ENCODE measurements at places on chromosomes 11 and 22.

DNA sequence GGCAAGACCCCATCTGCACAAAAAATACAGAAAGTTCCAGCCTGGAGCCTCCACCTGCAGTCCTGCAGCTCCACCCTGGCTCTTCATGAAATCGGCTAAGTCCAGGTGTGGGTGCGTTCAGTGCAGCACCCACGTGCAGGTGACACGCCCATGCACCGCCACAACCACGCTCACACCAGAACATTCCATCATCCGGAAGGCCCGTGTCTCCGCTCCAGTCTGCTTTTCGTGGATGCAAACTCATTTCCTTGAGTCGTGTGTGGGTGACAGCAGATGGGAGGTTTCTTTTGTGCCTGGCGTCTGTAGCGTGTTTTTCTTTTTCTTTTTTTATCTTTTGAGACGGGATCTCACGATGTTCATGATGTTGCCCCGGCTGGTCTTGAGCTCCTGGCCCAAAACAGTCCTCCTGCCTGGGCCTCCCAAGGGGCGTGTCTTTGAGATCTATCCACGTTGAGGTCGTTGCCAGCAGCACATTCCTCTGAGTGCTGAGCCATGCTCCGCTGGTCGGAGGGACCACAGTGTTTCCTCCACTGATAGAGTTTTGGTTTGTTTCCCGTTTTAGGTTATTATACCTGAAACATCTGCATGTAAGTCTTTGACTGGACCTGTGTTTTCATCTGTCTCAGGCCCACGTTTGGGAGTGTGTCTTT lies 7.2 kb downstream of the PTDSS2 start:
- no peak for DNase-seq

DNA sequence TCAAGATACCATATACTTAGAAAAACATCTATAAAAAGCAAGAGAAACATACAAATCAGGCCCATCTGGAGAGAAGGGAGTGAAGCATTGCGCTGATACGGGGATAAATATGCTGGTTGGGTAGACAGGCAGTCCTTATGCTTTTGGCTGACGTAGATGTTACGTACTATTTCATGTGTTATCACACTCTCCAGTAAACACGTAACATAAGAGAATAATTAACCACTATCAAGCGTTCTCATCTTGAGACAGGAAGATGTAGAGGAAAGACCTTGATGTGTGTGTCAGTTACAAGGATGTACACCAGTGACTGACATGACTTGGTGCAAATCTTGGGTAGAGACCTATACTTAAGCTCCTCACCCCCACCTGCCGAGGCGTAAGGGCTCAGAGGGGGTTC lies 86.7 kb upstream of the PRODH start:
- no peak for DNase-seq

- DNase-seq, result no peak
These were observed 1.5 kb upstream of the ALDH3B1 start for GRCh38 chr11:68008381-68009337.

DNA sequence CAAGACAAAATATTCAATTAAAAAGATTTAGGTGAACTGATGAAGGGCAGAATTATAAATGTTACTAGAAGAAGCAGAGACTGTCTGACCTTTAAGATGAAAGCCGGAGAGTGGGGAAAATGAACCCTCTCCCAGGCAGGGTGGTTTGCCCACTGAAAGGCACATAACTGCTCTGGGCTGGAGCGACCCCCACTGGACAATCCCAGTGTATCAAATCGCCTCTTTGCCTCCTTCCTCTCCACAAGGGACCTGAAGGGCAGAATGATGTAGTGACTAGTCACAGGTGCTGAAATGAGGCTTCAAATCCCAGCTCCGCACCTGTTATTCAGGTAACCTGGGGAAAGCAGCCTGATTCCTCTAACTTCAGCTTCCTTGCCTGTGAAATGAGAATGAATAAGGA lies 69.0 kb downstream of the EFCAB6 start:
- no peak for DNase-seq

DNA sequence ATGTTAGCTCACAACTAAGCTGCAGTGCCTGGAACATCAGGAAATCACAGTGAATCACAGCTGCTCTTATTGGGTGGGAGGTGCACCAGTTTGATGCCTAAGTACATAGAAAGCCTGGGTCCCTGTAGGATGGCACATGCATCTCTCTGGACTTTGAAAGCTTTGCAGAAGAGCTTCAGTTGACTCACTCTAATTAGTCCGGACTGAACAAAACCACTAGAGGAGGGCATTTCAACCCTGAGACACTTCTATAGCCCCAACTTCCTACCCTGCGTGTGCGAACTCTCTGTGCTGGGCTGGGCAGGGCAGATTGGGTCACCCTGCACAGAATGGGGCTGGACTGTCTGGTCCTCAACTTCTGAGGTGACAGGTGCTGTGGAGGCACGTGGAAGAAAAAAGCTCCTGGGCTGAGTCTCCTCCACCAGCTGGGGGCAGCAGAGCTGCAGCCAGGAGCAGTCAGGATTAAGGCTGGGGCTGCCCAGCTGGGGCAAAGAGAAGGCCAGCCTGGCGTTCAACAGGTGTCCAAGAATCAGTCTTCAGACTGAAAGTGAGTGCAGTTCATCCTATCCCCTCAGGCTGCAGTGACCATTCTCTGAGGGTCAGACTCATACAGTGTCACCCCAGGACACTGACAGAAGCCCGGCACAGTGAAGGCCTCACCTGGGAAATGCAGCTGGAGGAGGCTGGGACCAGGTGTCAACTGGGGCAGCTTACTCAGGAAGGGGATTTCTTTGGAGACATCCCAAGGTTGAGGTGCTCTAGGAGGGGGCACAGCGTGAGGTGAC lies 22.1 kb downstream of the GGTLC2 start:
- DNase-seq, result no peak

DNA sequence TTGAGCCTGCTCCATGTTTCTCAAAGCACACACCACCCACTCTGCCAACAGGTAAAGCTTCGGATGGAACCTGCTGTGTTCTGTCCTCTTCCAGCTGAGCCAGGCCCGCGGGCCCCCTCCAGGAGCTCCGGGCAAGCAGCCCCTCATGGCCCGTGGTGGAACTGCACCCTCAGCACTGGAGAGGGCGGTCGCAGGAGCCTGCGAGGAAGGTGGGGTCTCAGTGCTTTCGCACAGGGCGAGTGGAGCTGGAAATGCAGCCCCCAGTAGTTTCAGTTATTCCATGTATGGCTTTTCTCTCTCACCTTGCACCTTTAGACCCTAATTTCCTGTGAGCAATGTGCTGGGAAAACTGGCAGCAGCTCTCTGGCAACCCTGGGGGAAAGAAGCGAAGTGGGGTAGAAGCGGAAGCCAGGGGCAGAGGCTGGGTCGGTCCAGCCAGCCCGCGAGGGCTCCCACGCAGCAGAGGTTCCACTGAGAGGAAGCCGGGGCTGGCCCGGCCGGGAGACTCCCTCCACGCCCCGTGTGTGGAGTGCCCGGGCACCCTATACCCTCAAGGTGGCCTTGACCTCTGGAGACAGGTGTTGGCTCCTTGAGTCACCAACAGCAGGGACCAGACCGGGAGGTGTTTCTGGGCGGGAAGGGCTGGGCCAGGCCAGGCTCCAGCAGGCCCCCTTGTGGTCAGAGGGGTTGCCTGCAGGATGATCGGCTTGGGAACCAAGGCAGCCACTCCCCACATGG lies 119.9 kb upstream of the TMEM45B start:
- peak; percentile 68 for DNase-seq

DNA sequence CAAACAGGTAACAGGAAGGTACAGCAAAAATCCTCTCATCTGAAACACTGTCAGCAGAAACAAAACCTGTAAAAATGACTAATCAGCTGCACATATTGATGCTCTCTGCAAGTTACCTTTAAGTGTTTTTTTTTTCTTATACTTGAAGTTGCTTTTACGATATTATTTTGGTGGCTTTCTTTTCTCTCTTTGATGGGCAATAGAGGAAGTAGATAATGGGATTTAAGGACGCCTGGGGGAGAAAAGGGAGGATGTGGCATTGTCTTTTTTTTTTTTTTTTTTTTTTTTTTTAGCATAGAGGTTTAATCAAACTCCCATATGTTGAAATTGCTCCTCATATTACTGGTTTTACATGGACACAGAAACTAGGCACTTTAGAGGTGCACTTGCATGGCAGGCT lies 11.4 kb upstream of the ADSL start:
- no peak for DNase-seq

- DNase-seq, result no peak
These were observed 35.6 kb downstream of the ARL14EP start for GRCh38 chr11:30358536-30358935.

DNA sequence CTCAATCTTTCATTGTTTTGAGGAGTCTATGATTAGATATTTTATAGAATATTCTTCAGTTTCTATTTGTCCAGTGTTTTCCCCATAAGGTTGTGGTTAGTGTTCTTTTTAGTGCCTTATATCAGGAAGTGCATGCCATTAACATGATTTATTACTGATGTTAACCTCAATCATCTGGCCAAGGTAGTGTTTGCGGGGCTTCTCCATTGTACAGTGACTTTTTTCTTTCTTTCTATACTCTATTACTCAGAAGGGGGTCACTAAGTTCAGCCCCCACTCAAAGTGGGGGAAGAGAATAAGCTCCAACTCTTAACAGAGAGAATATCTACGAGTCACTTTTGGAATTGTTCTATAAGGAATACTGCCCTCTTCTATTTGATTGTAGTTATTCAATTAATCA lies 415.8 kb downstream of the DYNC2H1 start:
- no peak for DNase-seq

DNA sequence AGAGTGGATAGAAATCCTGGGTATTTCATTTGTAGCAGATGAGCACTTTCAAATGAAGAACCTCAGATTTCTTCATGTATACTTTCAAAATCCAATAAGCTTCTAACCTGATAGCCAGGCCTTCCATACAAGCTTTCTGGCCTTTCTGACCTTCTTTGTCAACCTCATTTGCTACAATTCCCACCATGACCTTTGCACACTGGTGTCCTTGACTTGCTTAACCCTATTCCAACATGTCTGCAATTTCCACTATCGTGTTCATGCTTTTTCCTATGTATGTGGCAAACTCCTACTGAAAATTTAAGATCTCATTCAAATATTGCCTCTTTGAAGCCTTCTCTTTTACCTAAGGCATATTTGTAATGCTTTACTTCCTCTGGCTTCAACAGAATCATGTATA lies 242.1 kb upstream of the CCDC90B start:
- DNase-seq, result no peak

GRCh38 chr11:96084610-96085318 lies 160.9 kb upstream of the MTMR2 start:
- DNase-seq, result no peak

DNA sequence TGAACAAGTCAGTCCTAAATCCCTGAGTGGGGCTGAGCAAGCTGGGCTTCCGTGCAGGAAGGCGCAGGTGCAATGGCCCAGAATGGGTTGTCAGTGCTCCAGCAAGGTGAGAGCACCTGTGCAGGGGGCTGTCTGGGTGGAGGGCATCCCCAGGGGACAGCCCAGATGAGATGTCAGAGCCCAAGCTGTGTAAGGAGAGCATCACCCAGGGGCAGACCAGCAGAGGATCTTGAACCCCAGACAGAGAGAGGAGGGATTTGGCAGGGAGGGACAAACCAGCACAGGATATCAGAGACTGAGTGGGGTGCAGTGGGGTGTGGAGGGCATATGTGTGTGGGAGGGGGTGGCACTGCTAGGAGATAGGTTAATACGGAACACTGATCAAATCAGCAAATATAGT lies 114.9 kb upstream of the TMEM45B start:
- no peak for DNase-seq

DNA sequence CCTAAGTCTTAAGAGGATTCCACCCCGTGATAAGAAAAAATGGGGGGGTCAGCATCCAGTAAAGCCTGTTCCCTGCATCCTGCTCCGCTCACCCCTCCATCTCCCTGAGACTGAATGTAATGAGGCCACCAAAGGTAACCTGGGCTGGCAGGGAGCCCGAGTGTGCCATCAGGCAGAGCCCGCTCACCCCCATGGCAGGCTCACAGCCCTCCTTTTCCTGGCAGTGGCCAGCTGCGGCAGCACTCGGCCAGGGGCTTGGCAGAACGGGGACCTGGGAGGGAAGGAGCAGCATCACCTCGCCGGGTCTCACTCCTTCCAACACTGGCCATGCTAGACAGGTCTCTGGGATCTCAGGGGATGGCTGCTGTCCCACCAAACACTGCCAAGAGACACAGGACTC lies 64.4 kb downstream of the PRDM11 start:
- DNase-seq, result no peak

DNA sequence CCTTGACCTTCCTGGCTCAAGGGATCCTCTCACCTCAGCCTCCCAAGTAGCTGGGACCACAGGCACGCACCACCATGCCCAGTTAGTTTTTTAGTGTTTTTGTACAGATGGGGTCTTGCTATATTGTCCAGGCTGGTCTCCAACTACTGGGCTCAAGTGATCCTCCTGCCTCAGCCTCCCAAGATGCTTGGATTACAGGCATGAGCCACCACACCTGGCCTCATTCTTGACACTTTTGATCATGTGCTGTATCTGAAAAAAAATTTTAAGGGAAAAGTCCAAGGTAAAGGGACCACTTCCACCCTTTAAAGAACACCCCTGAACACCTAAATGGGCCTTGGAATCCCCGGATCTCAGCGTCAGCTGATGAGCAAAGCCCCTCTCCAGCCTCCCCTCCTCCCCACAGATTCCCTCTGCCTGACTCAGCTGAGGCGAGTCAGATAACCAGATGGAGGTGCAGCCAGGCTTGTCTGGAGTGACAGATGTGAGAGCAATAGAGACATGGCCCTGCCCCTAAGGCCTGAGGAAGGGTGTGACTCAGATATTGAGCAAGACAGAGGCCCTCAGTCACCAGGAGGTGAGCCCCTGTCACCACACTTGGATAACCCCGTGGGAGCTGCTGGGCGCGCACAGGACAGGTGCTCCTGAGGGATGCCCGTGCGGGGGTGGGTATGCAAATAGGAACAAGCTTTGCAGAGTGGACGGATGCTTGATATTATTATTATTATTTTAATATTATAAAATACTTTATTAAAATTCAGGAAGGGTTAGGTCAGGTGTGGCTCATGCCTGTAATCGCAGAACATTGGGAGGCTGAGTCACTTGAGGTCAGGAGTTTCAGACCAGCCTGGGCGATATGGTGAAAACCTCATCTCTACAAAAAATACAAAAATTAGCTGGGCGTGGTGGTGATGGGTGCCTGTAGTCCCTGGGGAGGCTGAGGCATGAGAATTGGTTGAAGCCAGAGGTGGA lies 5.0 kb upstream of the CCDC88B start:
- DNase-seq, result no peak

DNA sequence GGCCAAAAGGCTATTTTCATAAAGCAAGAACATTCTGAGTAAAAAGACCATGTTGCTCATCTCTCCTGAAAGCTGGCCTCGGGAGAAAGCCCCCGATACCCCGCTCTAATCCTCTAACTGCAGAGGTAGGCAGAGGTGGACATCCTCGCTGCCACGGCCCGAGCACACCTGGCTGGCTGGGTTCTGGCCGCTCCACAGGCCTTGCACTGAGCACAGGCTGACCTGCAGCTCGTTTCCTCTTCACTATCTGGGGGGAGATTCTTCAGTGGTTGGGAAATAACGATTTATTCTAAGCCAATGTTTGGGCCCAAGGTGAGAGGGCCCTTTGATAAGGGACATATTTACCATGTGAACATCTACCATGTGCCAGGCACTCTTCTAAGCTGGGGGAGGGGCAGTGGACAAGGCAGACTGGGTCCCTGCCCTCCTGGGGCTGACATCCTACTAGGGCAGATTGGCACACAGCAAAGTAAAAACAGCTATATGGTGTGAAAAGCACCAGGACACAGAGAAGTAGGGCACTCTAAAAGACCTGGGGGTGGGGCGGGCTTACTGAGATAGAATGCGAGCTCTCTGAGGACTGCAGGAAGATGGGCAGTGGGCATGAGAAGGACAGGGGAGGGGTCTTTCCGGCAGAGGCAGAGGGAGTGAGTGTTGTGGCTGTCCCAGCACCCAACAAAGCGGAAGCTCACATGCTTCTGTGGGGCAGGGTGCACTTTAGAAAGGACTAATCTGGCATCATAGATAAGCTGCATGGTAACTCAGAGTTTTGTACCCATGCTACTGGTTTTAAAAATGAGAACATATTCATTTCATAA lies 65.5 kb upstream of the ARFGAP3 start:
- no peak for DNase-seq

GRCh38 chr11:129252621-129253020 lies 60.5 kb upstream of the ARHGAP32 start:
- no peak for DNase-seq
